NCI-H187 (cell line): ENCODE measurements at places on chromosomes 12 and 14.

DNA sequence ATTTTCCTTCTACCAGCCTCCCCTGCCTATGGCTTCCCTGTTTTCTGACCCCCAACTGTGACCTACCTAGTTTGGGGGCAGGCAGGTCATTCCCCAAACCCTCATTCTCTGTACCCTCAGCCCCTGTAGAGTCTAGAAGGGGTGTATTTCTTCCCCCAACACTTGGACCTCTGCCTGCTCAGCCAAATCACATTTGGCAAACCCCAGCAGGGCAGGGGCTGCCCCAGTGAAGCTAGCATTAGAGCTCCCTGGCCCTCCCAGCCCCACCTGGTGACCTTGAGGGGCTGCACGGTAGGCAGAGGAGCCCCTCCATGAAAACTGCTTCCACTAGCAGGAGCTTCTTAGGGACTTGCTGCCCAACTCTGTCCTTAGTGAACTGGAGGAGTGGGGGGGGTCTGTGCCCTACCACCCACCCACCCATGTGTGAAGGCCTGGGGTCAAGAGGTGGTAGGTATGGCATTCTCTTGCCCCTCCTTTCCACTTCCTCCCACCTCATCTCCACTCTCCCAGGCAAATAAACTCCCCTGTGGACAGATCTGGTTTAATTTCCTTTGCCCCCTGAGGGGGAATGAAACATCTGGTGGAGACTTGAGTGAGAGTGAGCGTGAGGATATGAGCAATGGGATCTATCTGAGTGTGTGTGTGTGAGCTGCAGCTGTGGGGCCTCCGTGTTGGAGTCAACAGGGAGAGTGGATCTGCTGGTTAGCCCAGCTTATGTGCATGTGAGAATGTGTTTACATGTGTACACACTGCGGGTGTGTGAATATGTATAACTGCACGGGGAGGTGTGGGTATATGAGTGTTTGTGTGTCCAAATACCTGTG is 1.6 kb downstream of the NXPH4 start:
- DNase-seq, result no peak

DNA sequence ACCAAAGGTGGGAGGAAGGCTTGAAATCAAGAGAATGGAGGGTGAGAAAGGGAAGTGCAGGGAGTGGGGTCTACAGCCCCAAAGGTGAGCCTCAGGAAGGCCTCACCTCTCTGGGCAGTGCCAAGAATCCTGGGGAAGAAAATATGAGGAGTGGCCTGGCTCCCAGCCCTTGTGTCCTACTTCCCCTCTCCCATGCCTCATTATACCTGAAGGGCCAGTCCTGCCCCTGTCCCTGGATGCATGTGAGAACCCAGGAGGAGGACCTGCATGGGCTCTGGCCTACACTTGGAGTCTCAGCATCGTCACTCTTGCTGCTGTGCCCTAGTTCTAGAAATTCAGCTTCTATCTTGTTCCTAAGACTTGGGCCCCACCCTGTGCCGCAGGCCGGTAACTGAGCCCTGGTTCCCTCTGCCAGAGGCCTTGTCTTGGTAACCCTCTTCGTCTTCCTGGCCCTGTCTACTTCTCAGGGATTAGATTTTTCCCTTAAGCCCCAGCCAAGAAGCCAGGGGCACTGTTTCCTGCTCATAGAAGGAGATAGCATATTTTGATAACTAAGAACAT is 10.9 kb upstream of the MYH7 start:
- DNase-seq, result no peak

GRCh38 chr12:12398026-12398859 is 41.4 kb downstream of the BORCS5 start:
- no peak for DNase-seq

DNA sequence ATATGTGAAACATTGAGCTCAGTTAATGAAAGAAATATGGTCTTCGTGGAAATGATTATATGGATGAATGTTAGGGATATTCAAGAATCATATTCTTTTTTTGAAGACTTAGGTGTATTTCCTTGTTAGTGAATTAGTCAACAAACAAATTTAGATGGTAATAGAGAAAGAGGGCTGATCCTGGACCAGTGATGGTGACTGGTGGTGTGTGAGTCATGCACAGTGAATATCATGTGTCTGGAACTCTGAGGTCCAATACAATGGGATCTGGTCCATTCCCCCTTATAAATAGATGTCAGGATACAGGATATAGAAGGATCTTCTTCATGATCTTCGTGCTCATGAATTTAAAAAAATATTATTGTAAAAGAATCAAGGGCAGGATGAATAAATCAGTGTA is 64.4 kb upstream of the RTL1 start:
- no peak for DNase-seq

DNA sequence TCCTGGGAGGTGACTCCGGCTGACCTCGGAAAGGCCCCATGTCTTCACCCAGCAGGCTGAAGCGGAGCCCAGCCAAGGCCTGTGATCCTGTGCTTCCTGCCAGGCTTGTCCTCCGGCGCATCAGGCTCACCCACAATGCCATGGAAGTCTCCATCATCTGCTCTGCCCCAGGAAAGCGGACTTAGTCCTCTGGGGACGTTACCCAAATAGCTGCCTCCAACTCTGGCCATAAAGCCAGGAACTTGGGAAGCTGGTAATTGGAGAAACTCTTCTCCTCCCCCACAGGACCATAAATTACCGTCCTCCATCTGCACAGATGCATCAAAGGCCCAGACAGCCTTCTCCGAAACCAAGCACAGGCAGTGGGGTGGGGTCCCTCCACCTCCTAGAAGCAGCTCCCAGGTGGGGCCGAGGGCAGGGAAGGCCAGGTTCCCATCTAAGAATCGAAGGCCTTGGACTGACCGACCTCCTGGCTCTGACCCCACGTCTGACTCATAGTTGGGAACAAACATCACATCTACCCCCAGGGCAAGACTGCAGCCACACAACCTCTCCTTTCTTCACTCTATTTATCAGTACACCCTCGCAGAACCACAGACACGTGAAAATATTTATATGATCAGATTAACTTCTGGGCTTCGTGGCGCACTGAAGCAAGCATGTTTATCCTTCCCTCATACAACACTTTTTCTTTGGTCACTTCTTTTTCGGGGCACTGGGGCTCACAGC is 56.4 kb downstream of the PITPNM2 start:
- no peak for DNase-seq

DNA sequence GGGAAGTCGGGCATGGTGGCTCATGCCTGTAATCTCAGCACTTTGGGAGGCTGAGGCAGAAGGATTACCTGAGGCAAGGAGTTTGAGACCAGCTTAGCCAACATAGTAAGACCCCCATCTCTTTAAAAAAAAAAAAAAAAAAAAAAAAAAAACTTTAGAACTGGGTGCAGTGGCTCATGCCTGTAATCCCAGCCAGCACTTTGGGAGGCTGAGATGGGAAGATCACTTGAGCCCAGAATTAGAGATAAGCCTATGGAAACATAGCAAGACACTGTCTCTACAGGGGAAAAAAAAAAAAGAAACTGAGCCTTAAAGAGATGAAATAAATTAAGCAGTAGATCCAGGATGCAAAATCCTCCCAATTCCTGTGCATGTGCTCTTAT is 1.7 kb upstream of the PA2G4 start:
- no peak for DNase-seq
